ENCODE measurements at places on chromosomes 11 and 22. TPM values are rescaled to one million over a fixed set of nuclear protein-coding genes. Genes with fewer than 3 reads are reported as not detected.

DNA sequence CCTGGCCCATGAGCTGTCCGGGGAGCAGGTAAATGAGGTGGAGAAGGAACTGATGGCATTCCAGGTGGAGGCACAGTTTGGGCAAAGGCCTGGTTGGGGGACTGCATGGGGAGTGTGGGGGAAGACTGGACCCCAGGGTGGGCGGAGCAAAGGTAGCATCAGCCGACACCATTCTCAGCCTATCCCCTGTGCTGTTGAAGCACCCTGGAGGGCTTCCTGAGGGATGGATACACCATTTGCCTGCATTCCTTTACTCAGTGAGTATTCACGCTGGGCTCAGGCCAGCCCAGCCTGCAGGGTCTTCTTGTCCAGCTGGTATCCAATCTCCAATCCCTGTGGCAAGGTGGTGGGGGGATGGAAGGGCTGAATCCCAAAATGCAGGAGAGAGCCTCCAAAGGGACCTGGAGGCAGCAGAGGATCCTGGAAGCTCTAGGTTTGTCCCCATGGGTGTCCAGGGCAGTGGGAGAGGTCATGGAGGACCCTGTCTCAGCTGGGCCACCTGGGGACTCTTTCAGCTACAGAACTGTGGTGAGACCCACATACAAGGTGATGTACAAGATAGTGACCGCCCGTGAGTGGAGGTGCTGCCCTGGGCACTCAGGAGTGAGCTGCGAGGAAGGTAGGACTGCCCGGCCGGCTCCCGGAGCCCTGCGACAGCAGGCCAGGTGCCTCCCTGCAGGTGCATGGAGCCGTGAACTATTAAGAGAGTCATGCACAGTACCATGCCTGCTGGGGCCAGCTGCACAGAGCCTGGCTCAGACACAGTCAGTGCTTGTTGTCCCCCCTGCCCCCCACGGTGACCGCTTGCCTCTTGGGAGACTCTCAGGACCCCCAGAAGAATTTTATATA is 9.5 kb downstream of the EMID1 start:
- DNase-seq = no peak

DNA sequence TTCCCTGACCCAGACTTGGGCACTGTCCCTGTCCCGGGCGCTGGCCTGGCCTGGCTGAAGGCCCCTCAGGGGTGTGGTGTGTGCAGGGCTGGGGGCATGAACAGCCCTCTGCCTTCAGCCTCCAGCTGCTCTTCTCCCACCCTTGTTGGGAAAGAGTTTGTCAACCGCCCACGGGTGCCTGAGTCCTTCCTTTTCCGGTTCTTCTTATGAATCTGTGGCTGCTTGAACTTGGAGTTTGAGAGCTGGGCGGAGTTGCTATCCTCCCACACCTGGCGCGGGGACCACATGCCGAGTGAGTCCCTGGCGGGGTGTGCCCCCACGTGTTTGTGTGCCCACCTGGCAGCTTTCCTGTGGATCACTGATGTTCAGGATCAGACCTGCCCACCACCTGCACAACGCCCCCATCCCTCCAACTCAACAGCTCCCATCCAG is 13.4 kb downstream of the NFAM1 start:
- DNase-seq = no peak

The TYR gene
- total RNA-seq = not detected

DNA sequence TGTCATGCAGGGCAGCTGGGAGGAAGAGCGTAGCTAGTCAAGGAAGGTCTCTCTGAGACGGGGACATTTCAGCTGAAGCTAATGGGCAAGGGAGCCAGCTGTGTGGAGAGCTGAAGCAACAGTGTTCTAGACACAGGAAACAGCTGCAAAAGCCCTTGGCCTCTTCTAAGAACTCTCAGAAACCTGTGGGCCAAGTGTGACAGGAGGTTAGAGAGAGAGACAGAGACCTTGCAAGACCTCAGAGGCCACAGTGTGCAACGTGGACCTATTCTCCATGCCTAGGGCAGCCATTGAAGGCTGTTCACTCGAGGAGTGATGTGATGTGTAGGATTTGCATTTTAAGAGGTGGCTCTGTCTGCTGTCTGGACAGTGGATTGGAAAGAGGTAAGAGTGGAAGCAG is 48.7 kb upstream of the TNRC6B start:
- peak; percentile 19 for DNase-seq

DNA sequence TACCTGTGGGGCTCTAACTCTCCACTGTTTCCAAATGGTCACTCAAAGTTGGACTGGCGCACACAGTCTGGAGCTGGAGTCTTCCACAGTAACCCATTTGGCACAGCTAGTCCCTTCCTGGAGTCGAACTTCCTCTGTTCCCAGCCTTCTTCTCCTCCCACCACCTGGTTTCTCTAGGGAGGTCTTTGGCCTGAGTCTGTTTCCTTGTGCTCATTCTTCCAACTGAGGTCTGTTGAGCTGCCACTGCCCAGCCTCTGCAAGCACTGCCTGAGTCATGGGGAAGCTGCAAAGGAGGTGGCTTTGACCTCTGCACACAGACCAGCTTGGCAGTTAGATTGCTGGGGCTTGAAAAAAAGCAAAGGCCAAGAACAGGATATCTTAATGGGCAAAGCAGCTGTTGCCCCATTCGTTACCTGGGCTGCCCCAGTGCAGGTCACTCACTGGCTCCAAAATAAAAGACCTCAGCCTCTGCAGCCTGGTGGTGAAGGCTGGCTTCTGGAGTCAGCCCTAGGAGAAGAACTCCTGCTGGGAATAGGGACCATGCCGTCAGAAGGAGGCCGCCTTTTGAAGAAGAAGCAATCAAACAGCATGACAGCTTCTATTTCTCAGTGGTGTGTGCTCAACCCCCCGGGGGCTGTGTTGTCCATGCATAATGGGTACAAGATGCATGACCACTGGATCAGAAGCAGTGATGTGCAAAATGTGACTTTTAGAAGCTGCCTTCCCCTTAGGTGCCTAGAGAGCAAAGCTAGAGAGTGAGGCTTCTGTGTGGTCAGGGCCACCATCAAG is 3.0 kb downstream of the ADAMTS15 start:
- peak; percentile 43 for DNase-seq

DNA sequence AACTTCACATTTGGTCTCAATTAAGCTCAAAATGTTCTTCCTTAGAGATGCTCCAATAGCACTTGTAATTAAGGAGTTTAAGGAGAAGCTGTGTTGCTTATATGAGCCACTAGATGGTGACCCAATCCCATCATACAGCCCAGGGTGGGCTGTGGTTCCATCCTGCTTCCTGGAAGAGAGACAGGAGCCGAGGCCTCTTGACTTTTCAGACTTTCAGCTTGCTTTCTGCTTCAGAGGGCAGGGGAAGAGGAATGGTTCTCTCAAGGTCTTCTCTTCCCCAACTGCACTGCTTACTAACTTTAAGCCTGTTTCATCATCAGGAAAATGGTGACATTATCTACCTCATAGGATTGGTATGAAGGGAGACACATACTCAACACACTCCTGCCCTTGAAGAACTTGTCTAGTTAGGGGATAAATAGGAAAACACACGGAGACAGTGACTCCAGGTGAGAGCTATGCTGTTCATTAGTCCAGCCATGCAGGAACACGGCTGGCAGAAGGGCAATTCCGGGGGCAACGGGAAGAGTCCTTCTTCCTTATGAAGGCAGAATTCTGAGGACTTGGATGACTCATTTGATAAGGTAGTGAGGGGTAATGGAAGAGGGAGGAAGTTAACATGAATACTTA is 20.1 kb downstream of the TMEM218 start:
- no peak for DNase-seq

- DNase-seq = no peak
Observed at GRCh38 chr11:35089666-35090065, 49.3 kb upstream of the CD44 start.

DNA sequence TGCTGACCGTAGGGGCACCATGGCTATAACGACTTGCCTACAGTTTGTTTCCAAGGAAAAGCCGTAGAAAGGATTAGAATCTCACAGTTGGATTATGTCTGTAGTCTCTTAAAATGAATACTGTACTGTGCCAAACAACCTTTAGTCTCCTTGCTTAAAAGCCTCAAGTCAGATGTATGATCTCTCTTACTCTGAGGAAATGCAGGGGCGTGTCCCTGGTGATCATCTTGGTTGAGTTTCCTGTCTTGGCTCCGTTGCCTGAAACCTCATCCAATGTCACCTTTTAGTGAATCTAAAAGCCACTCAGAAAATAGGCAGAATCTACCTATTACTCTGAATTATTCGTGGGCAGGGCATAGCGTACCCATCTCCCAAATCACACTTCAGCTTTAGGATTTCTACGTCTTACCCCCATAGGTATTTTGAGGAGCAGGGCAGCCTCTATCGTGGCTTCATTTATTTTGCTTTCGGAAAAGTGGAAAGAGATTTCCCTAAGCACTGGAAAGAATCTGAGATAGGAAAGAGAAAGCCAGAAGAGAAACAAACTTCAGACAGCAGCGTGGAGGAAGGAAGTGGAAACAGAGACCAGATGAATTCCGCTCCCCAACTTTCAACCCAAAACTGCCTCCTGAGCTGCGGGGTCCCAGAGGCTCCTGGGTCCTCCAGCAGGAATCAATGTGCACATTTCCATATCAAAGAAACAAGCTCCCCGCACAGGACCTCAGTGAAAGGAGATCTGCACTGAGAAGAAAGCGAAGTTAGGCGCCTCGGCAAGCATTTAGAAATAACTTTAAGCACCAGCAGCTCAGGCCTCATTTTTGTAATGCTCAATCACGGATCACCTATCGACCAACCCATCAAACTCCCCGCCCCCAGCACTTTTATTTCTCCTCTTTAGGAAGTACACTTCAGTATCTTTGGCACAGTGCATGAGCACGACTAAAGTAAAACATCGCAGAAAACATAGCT is 245.8 kb downstream of the ETS1 start:
- peak; percentile 40 for DNase-seq

DNA sequence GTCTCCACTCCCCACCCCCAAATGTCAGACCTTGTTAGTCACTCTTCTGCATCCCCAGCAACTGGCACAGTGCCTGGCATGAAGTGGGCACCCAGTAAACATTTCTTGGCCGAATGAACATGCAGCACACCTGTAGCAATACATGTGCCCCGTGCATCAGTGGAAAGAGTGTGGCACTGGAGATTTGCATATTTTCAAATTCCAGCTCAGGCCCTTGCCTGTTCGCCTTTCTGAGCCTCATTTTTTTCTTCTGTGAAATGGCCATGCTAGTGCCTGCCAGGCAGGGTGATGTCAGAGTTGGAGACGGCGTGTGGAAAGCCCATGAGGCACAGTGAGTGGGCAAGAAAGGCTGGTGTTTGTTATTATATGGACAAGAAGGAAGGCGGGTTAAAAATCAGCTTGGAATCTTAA is 38.7 kb downstream of the CD82 start:
- no peak for DNase-seq

The TMEM25 gene
- total RNA-seq = 18.0 TPM

The TPBGL gene
- total RNA-seq = 0.17 TPM

- no peak for DNase-seq
Observed at GRCh38 chr22:25318081-25318823, 98.8 kb downstream of the CRYBB2 start.

DNA sequence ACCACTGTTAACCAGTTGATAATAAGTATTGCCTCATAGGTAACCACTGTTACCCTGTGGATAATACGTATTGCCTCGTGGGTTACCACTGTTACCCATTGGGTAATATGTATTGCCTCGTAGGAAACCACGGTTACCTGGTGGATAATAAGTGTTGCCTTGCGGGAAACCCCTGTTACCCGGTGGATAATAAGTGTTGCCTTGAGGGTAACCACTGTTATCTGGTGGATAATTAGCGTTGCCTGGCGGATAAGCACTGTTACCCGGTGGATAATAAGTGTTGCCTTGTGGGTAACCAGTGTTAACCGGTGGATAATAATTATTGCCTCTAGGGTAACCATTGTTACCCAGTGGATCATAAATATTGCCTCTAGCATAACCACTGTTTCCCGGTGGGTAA is 27.3 kb upstream of the NXPE4 start:
- DNase-seq = no peak

Data from mucosa of descending colon (tissue), 3 donors.